H1 (cell line): ENCODE measurements at places on chromosomes 13 and 19.
A peak's percentile ranks its signal among the peaks of the same experiment; 100 is the strongest.

DNA sequence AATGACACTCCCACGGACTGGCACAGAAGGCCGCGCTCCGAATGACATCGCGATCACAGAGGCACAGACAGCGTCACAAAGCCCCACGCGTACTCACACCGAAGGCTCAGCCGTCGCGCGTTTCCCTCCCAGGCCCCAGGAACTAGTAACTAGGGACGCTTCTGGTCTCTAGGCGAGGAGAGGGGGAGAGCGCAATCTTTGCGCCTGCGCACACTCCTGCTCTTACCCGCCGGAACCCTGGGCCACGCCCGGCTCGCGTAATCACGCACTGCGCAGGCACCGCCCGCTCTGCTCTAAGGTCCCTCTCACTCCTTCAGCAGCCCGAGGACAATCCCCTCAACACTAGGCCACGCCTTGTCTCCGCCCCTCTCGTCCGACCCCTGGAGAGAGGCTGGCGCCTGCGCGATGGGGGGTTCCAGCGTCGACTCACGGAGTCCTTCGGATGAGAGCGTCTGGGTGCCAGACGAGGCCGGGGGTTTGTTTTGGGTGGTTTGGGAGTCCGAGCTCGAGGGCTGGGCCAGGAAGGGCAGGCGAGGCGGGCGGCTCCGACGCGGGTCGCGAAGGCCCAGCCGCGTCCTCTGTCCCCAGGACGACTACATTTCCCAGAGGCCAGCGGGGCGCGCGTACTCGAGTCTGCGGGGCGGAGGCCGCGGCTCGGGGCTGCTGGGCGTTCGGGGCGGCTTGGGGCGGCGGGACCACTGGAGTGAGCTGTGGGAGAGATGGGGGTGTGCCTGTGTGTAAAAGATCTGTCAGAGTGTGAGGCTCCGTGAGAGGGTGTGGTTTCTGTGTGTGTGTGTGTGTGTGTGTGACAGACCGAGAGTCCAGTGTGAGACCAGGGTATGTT, at the start of gene ZNF471:
Gene ZNF471, plus strand, starts transcription at position 410 of the 844 bp plus-strand sequence. CDS start 3,717 bp downstream, outside the sequence.
- DNase-seq, result peak; percentile 88

DNA sequence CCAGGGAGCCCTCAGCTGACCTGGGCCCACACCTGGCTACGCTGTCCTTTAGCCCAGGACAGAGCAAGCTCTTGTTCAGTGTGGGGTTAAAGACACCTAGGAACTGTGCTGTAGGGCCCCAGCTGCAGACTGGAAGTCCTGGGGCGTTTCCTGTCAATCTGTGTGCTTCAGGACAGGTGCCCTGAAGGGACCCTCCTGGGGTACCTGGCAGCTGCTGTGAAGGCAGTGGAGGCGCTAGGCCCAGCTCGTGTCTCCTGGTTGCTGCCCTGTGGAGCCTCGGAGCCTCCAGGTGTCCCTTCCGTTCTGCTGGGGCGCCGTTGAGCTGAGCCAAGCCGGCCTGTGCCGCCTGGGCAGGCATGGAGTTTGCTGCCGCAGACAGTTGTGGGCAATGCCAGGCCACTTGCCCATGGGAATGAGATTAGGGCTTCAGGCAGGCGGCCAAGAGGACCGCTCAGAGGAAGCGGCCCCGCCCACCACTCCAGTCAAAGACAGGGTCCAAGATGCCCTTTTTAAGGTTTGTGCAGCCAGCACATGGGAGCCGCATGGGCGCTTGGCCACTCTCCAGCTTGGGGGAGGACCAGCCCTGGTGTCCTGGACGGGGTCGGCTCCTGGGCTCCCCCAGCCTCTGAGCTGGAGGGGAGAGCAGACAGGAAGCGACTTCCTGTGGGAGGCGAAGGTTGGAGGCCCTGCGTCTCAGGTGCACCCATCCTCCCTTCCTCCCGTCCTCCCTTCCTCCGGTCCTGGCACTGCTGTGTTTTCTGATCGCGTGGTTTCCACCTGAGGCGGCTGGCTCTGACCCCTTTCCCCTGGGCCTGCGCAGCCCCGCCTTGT, 4.0 kb downstream of the PTBP1 start:
- no peak for DNase-seq

GRCh38 chr13:103794526-103794925, 728.3 kb upstream of the SLC10A2 start:
- DNase-seq, result no peak

GRCh38 chr13:110138010-110138699, 168.8 kb downstream of the COL4A1 start:
- DNase-seq, result no peak

DNA sequence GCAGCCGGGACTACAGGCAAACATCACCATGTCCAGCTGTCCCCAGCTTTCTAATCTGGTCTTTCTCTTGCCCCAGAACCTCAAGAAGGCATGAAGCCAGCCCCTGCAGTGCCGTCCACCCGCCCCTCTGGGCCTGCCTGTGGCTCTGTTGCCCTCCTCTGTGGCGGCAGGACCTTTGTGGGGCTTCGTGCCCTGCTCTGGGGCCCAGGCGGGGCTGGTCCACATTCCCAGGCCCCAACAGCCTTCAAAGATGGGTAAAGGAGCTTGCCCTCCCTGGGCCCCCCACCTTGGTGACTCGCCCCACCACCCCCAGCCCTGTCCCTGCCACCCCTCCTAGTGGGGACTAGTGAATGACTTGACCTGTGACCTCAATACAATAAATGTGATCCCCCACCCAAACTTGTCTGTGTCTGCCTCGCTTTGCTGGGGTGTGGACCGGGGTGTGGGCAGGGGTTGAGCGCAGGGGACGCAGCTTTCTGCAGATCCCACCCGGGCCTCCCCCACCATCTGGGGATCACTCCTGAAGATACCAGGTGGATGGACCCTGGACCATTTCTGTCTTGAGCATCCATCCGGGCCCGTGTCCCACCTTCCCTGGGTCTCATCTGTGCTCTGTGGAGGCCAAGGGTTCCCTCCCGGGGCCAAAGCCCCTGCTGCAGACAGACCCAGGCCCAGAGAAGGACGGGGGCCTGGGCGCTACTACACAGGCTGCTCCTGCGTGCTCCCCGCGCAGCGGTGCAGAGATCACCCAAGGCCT, 15.3 kb downstream of the PRKCSH start:
- DNase-seq, result no peak

DNA sequence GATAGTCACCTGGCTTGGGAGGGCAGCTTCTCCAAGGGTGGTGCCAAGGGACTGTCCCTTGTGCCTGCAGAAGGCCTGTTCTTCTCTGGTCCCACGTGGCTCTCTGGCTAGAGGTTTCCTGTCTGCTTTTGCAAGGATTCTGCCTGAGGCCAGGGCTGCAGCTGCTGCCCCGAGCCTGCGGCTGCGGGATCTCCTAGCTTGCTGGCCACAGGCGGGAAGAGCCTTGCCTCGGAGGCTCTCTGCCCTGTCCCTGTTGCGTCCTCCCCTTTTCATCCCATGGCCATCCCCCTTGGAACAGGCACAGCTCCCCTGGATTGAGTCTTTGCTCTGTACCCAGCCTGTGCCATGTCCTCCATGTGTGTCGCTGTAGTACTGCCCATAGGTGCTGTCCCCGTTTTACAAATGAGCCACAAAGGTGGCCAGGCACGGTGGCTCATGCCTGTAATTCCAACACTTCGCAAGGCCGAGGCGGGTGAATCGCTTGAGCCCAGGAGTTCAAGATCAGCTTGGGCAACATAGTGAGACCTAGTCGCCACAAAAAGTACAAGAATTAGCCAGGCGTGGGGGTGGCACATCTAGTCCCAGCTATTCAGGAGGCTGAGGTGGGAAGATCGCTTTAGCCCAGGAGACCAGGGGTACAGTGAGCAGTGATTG, 9.1 kb downstream of the IRF3 start:
- no peak for DNase-seq

DNA sequence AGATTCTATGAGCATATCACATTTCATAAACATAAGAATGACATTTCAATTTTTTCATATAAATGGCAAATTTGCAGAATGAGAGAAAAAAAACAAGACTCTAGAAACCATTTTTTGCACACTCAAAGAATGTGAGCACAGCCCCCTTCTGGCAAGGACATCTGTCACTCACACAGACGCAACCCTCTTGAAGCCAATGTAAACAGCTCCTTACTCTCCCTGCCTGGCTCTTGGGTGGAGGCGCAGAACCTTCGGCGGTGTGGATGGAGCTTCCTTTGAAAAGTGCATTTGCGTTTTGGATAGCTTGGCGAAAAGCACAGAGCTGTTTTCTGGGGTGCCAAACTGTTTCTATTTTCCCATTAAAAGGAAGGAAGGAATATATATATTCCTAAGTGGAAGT, 367.6 kb upstream of the TSHZ3 start:
- DNase-seq, result no peak

DNA sequence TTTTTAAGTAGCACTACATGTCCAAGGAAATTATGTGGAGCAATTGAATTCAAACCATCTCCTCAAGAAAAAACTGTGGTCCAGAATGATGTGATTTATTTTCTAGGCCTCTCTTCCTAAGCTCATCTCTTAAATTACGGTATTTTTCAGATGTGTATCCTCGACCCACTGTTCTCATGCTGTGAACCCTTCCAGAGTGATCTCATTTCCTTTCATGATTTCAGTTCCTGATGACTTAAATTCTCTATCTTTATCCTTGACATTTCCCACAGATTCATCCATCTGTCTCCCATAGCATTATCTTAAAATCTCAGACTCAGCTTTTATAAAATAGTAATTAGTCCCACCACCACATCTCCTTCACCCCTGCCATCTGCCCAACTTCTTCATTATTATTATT, 117.6 kb upstream of the SPRY2 start:
- no peak for DNase-seq

- no peak for DNase-seq
Measured at GRCh38 chr13:80276371-80277289, 64.3 kb downstream of the SPRY2 start.

GRCh38 chr19:4583961-4584669, 24.6 kb upstream of the SEMA6B start:
- no peak for DNase-seq

DNA sequence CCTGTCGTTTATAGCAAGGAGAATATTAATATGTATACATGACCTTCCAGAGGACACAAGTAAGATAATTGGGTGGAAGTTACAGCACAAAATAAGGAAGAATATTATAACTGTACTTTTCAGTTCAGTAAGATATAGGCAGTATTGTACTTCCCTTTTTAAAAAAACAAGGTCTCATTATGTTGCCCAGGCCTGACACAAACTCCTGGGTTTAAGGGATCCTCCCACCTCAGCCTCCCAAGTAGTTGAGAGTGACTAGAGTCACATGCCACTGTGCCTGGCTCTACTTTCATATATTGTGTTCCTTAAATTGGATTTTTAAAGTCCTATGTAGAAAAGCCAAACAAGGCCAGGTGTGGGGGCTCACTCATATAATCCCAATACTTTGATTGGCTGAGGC, 19.5 kb upstream of the MAB21L1 start:
- no peak for DNase-seq

- DNase-seq, result no peak
Measured at GRCh38 chr13:26465954-26466353, 91.5 kb upstream of the WASF3 start.

- DNase-seq, result no peak
Measured at GRCh38 chr13:73368608-73369007, 309.8 kb downstream of the KLF5 start.

GRCh38 chr13:77372275-77372674, 45.4 kb upstream of the MYCBP2 start:
- no peak for DNase-seq

- DNase-seq, result no peak
Measured at GRCh38 chr19:40396886-40397567, 7.0 kb upstream of the HIPK4 start.

DNA sequence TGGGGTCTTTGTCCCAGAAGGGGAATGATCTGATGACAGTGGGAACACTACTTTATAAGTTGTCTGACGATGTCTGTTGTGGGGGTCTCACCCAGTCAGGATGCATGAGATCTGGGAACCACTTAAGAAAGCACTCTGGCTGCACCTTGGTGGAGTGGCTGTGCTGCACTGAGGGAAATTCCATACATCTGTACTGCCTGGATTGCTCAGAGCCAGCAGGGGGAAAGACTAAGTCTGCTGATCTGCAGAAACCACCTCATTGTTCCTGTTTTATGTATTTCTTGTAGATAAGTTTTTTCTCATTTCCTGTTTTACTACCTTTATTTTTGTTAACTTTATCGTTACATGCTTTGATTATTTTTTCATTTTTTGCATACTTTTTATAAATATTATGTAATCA, 27.3 kb downstream of the ZNF430 start:
- DNase-seq, result no peak

- no peak for DNase-seq
Measured at GRCh38 chr19:19480688-19481087, 34.7 kb downstream of the TSSK6 start.
